ENCODE measurements at places on chromosomes 6 and 20.

DNA sequence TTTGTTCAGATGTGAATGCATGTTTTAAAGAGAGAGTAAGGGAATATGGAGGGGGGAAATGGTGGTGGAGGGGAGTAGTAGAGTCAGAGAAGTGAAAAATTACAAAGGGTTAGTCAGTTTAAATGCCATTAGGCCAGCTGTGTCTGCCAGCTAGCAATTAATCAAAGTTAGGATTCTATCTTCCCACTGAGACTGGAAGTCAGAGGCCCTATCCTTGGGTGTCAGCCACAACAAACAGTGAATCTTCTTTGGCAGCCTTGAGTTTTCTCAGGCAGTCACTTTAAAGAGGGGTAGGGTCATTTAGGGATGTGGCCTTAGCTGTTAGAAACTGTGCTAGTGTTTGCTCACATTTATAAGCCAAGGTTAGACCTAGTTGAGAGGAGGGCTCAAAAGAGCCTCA, 120.5 kb upstream of the BTBD3 start:
- no peak for DNase-seq

- no peak for DNase-seq
Measured at GRCh38 chr20:37868851-37869333, 34.0 kb upstream of the VSTM2L start.

GRCh38 chr6:130046671-130047070, 28.3 kb downstream of the L3MBTL3 start:
- no peak for DNase-seq

DNA sequence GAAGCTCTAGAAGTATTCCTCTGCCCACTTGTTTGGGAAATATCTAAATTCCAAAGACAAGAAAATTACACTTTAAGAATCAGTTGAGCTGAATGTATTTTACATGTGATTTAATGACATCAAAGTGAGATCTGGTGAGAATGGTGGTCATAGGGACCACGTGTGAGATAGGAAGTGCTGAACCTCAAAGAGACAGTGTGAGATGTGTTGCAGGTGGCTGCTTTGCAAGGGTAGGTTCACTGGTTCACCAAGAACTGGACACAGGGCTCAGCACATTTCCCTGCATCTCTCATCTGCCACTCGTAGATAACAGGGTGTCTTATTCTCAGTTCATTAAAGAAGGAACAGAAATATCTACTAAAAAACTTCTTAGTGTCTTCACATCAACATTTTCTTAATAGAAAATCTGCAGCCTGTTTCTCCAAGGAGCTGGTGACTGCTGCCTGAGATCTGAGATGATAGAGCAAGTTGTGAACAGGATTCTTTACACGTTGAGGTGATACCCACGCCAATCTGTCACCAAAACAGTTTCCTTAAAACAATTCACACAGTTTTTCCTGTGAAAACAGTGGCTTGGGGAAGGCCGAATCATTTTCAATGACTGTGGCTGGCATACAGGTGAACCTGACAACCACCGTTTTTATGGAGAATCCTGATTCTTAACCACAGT, 7.2 kb downstream of the CCR6 start:
- no peak for DNase-seq

DNA sequence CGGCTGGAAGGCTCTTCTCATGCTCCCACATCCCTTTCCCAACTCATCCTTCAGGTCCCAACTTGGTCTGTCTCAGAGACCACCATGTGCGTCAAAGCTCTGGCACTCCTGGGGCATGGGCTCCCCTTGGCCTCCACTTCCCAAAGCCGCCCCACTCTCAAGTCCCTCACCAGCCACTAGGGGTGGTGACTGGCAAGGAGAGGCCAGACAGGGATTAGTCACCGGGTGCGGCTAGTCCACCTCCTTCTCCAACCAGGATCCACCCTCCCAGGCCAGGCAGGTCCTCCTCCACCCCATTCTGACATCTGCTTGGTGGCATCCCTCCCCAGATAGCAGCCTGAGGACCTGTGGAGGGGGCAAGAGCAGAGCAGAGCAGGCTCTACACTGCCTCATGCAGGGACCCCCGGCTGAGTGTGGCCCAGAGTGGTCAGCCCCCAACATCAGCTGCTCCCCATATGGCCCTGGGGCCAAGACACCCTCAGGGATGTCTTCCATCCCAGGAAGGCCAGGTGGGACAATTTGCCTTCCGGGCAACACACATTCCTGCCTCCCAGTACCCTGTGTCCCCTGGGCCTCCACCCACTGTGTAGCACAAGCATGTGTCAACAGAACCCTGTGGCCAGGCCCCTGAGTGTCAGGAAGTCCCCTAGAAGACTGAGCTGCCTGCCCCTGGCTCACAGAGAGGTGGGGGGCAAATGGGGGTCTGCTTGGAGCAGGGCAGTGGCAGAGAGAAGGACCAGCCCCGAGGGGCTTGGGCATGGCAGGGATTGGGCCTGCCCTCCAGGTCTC, 29.2 kb downstream of the YTHDF1 start:
- DNase-seq = peak; percentile 42

GRCh38 chr6:40881501-40881900, 157.5 kb downstream of the UNC5CL start:
- DNase-seq = no peak

GRCh38 chr6:129605967-129606366, 104.0 kb downstream of the ARHGAP18 start:
- DNase-seq = no peak

DNA sequence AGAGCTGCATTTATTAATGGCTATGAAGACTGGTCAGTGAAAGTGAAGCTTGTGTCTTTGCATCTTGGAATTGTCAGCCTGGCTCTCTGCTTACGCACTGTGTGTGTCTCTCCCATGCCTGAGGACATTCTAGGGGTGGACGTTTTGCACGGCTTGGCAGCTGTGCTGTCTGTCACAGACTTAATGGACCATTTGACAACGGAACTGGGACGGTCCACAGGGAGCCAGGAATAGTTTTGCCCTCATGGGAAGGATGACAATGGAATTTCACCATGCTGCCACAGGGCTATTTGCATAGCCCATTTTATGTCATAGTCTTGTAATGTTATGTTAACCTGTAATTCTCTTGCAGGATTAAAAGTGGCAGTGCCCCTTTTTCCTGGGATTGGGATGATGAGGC, 44.7 kb downstream of the OR2B6 start:
- DNase-seq = no peak

- DNase-seq = no peak
Measured at GRCh38 chr20:2759603-2760296, 40.7 kb downstream of the CPXM1 start.

DNA sequence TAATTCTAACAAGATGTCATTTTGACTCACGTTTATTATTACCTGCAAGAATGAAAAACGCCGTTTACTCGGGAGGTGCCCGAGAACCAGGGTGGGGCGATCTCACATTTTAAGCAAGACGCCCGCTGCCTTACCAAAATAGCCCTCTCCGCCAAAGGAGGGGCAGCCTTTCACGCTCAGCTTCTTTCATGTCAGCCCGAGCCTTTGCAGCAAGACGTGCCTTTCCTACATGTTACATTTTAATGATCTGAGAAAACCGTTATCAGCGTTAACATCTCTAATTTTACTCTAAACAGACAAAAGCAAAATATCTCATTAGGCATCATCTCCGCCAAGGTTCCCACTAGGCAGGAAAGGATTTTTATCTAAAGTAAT, 2.0 kb downstream of the BACH2 start:
- DNase-seq = no peak

DNA sequence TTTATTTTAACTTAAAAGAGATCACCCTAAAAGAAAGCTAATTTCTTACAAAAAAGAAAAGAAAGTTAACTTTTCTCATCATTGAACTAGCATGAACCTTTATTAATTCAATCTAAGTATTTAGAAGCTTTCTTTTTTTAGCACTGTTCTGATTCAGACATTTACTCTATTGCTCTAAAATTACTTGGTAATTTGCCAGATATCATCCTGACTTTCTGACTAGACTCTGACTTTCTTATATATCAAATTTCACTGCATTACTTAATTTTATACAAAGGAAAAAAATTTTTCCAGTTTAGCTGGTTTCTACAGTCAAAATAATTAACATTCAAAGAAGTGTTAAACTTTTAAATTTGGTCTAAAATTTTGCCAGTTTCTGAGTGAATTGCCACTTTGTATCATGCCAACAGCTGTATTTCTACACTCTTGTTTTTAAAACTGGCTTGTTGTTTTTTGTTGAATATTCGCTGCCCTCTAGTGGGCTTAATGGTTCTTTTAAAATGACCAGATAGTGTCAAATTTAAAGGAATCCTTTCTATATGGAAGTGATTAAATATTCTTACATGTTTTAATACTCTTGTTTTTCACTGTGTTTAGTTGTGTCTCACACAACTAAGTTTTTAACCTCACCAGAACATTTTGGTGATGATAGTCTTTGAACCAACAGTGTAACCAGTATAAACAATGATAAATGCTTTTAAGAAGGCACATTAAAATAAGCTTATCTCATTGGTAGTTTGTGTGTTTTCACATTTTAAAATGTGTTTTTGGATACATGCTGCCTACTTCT, 102.0 kb downstream of the POPDC3 start:
- DNase-seq = peak; percentile 43

DNA sequence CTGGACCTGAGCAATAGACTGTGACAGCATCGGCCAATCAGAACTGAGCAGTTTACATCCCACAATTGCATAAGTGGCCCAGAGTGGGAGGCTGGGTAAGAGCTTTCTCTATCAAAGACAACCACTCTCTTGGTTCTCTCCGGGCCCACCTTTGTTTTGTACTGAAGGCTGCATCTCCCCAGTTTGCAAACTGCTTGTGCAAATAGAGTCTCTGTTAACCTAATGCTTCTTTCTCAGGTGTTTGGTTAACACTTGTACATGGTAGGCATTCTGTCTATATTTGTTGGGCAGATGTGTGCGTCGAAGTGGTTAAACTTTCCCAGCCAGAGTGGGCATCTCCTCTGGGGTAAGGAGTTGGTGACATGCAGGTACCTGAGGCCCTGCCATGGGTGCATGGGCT, 177.1 kb downstream of the CDH26 start:
- DNase-seq = no peak

DNA sequence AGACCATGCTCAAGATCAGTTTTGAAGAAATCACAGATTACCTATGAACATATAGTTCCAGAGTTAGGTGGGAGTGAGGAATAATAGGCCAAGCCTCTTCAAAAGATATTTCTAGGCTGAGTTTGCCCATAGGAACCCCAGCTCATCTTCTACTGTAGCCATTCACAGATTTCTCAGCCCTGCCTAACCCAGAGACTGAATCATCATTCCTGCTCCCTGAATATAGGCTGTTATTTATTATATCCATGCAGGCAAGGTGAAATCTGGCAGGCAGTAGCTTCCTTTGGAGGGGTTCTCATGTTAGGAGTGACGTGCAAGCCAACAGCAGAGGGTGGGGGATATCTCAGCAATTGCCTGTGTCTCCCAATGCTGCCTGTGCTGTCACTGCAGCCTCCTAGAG, 25.6 kb upstream of the ADGRF4 start:
- no peak for DNase-seq

DNA sequence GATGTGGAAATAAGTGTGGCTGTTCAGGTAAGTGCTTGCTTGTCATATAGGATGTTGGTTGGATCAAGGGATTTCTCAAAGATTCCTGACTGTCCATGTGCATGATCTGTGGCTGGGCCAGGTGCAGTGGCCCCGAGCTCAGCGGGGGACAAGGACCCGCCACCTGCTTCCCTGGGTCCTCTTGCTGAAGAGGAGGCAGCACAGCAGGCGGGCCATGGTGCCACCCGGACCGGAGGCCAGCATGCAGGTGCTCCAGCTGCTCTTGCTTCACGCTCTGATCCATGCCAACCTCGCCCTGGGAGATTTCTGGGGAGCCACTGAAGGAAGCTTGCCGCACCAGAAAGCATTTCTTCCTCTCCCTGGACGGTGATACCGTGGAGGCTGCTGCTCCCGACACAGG, 173.8 kb downstream of the HIVEP2 start:
- DNase-seq = no peak

DNA sequence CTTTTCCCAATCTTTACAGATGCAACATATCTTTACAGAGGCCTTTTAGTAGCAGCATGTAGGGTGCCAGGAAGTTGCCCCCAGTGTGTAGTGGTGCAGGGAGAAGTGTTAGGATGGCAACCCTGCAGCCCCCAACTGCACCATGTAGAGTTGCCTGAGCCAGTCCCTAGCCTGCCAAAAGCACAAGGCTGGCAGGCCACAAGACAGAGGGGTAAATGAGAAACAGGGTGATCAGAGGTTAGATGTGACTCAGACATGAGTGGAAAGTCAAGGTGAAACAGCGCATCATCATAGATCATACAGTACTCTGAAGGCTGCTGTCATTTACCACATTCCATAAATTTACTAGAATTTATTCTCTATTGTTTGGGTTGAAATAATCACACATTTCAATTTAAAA, 467.5 kb downstream of the PRKN start:
- no peak for DNase-seq

- peak; percentile 28 for DNase-seq
Measured at GRCh38 chr6:30006170-30007131, 54.6 kb upstream of the POLR1H start.

DNA sequence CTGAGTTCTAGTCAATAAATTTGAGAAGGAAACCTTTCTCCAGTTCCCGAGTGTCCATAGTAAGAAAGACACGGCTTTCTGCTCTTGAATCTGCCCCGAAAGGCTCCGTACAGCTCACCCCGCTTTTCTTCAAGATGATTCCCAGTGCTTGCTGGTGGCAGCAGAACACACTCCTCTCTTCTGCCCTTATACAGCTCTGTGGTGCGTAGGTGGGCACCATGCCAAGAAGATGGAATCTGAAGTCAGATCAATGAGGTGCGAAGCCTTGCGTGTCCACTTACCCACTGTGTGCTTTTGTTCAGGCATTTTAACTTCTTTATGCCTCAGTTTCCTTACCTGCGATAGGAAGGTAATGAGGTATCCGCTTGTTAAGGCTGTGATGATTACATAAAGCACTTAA, 142.2 kb downstream of the WDR27 start:
- no peak for DNase-seq

- no peak for DNase-seq
Measured at GRCh38 chr6:125922322-125922860, 34.2 kb upstream of the HINT3 start.

DNA sequence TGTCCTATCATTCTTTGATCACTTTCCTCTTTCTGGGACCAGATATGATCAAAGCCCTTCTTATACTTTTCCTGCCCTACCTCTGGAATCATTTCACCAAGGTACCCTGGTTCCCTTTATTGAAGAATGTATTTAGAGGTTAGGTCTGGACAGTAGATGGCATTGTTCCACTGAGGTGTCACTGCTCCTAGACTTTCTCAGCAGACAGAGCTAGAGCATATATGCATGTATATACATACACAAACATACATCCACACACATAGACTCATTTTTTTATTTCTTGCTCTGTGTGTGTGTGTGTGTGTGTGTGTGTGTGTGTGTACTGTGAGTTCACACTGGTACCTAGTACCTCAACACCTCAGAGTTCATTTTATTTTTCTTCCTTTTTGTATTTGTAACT, 40.9 kb downstream of the PTPRA start:
- no peak for DNase-seq

Measured in AG08395 (cell line).